ENCODE measurements at places on chromosomes 12 and 14.

DNA sequence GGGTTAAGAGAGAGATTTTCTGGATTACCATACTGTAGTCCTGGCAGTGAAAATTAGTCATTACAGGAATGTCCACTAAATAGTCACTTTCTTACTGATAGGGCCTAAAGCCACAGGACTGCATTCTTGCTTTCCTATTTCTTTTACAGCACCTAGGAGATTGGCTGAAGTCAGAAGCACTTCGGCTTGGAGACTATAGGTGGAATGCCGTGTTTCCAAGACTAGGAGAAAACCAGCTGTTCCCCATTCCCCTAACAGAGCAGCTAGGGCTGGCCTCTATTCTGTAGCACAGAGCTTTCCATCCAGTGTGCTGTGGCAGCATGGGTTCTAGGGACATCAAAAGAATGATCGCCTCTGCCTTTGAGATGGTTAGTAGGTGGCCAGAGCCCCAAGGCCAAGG lies 15.1 kb downstream of the PIGH start:
- DNase-seq = no peak

DNA sequence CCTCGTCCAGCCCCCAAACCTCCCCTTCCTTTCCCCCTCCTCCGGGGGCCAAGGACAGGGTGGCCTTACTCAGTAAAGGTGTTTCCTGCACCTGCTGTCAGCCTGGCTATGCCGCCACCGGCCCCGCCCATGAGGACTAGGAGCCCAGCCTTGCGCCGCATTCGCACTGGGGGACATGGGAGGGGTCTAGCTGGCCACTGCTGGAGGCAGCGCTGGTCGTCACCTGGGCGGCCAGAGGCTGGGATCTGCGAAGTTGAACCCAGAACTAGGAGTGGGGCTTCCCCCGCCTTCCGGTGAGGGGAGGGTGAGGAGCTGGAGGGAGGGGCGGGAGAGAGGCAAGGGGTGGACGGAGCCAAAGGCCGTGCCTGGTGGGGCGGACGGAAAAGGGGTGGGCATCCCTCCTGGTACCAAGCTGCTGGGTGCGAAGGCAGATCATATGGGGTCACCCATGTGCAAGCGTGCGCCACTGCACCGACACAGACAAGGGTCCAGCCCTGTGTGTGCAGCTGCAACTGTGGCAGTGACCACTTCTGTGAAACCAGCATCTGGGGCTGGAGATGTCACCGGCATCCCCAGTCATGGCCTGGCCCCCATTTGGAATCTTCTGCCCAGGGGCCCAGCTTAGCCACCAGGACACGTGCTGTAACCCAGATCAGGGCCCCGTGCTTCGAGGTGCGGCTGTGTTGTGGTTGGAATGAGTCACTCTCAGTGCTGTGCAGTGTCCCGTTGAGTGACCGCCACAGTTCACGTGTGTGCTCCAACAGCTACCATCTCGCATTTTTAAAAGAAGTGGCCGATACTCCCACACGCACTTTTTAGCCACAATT lies 8.5 kb downstream of the AMN start:
- DNase-seq = peak; percentile 30

- peak; percentile 97 for DNase-seq
Measured at GRCh38 chr14:100375266-100375962, 52.3 kb downstream of the SLC25A47 start.

DNA sequence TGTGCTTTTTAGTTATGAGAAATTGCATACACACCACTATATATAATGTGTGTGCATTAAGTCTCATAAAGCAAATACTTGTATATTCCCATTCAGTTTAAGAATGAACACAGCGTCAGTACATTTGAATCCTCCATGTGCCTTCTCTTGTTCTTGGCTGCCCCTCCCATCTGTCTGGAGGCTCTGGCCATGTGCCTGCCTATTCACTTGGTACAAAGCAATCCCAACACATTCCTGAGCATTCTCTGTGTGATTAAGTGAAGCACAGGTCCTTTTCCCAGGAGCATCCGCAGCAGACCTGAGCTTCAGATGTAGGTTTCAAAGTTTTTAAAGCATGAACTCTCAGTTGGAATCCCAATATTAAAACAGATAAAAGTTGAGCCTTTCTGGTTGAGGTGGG lies 58.7 kb downstream of the POLR3B start:
- DNase-seq = peak; percentile 28

DNA sequence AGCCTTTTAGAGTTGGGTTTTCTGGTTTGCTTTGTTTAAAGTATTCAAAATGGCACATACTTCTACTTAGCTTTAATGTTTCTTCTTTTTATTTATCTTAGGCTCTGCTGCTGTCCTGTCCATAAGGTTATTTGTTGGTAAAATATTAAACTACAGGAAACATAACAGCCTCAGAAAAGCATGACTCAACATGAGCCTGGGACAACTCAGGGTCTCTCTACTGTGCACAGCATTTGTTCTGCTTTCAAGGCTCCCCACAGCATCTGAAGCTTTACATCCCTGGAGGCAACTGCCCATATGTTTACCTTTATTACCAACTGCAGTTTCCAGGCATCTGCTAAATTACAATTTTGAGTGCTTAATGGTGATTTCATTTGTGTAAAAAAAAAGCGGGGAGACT lies 954.2 kb upstream of the FBXO33 start:
- no peak for DNase-seq

- DNase-seq = peak; percentile 3
Measured at GRCh38 chr12:126784328-126784921, 1482.5 kb upstream of the TMEM132C start.

GRCh38 chr12:2998789-2999264 lies 39.6 kb downstream of the TEAD4 start:
- DNase-seq = peak; percentile 76

GRCh38 chr12:10119066-10119465 lies 10.9 kb downstream of the CLEC7A start:
- no peak for DNase-seq

DNA sequence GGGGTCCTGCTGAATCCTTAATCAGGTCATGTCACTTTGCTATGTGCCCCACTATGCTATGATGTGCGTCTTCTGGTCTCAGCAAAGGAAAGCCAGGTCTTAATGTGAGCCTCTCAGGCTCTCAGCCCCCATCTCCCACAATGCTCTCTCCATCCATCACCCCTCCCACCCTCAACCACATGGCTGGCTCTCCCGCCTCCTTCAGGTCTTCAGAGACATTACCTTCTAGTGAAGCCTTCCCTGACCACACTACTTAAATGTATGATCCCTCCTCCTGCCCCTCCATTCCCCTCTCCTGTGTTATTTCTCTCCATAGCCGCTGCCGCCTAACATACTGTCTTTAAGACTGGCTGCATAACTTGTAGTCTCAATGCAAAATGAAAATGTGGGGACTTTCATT lies 50.5 kb downstream of the KRT80 start:
- no peak for DNase-seq

DNA sequence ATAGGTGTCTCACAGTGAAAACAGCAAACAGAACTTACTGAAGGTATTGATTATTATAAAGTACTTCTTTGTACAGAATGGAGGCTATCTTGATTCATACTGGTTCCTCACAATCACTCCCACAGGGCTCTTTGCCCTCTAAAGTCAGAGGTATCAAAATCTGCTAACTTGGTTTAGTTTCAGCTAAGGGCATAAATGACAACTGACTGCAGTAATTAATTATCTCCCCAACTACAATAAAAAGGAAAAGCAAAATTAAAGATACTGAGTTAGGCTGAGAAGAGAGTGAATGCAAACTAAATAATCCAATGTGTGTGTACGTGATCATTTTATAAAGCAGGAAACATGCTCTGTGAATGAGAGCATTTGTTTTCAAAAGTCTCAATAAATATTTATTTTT lies 338.7 kb downstream of the ACSS3 start:
- DNase-seq = no peak

DNA sequence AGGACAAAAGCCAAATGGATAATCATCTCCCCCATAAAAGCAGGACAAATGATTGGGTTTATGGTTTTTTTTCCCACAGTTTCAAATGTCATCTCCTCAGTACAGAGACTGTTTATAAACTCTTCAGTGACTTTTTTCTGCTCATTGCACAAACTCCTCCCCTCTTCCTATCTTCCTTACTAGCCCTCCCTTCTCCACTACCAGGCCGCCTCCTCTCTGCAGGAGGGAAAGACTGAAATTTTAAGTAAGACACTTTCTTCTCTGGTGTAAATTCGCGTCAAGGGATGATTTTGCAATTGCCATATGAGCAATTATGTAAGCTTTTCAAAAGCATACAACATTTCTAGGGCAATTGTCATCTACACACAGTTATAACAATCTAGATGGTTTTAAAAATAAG lies 37.0 kb downstream of the BTG1 start:
- peak; percentile 79 for DNase-seq

DNA sequence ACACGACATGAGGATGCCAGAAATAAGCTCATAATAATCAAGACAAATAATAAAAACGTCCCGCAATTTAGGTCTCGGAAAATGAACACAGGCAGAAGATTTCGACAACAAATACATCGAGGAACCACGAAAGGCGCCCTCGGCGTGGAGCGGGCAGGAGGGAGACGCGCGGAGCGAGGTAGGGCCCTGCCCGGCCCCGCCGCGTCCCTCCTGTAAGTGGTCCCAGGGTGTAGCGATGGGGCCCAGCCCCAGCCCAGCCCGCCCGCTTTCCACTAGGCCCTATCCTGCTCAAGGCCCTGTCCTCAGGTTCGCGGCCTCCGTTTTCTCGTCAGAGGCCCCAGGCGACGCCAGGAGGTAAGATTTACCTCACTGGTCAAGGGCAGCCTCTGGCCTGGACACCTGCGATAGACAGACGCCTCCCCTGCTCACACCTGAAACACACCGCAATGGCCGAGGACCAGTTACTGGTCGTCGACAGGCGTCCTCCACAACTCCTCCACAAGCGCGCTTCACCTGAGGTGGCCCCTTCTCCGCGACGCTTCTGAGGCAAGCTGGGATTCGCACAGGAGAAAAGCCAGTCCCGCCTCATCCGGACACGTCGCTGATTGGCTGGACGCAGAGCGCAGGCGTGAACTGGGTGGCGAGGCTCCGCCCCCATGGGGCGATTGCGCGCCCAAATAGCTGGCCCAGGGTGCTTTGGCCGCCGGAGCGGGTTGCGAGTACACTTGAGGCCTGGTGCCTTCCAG lies at the start of gene SYCP3:
Gene SYCP3 (minus strand): TSS at position 543 of the 746 bp plus-strand sequence. CDS start 1,527 bp downstream, outside the sequence.
- DNase-seq = no peak

- DNase-seq = peak; percentile 57
Measured at GRCh38 chr12:64826234-64826633, 1.8 kb downstream of the TBC1D30 start.

- DNase-seq = no peak
Measured at GRCh38 chr12:73308079-73308478, 1035.9 kb downstream of the TRHDE start.

DNA sequence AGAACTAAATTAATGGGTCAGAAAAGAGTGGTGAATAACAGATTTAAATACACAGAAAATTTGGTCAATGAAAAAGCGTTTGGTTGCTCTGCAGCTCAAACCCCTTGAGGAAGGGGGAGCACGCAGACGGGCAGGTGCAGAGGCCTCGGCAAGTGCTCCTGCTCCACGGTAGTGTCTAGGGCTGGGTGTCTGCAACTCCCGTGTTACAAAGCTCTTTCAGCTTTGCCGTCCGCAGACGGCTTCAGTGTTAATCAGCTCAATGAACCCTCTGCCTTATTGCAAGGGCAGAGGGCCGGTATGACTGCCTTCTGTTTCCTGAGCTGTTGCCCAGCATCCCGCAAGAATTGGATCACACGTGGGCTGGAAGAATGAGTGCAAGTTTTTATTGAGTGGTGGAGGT lies 125.7 kb upstream of the TRHDE start:
- DNase-seq = no peak

DNA sequence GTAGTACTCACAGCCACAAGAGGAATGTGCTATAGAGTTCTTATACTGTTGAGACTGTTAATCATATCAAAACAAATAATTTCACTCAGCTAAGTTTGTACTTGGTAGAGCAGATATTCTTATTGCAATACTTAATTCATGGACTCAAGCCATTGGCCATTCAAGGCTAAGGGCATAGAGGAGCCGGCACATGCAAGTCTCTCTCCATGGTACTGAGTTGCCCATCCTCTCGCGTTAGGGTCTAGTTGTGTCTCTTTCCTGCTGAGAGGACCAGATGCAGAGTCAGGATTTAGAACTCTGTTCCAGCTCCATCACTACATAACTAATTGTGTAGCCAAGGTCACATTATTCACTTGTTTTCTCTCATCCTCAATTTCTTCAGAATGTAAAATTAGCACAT lies 14.4 kb upstream of the TUNAR start:
- peak; percentile 2 for DNase-seq

DNA sequence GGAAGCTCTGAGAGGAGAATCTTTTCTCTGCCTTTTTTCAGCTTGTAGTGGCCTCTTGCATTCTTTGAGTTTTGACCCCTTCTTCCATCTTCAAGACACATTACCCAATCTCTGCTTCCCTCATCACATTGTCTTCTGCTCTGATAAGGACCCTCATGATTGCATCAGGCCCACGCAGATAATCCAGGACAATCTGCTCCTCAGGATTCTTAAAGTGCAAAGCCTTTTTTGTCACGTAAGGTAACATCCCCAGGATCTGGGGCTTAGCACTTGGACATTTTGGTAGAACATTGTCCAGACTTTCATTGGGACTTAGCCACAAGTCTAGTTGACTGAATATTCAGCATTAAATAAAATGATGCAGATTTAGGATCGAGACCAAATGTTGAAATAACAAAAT lies 521.2 kb downstream of the RMST start:
- DNase-seq = no peak

DNA sequence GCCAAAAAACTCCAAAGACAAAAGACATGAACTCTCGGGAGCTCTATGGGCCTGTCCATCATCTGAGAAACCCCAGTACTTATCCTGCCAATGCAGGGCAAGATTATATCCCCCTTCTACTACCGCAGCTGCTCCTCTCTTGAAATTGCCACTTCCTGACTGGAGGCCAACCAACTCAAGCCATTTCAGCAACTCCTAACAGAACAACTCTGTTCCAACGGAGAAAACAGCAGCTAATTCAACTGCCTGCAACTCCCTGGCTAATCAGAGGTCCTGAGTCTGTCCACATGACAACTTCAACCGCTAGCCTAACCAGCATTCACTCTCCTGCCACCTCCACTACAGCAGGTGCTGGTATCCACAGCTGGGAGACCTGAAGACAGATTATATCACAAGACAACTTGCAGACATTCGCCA lies 24.1 kb downstream of the CEP83 start:
- no peak for DNase-seq

GRCh38 chr14:81485372-81485771 lies 48.3 kb downstream of the SEL1L start:
- no peak for DNase-seq

DNA sequence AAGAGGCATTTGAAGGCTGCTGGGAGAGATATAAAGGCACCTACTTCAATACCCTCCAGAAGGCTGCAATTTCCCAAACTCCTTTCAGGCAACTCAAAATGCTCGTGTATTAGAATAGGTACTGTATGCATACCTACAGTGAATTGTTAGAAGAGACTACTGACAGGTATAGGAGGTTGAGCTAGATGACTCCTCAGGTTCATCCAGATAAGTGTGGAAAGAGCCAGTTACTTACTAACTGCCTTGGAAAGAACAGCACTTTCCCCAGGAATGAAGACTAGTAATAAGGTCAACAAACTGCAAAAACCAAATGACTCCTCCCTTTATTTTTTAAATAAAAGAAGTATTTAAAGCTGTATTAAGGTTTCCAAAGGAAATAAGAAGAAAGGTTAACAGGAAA lies 429.0 kb downstream of the MDGA2 start:
- DNase-seq = no peak
